ENCODE measurements at places on chromosomes 2 and 18. TPM values are rescaled to one million over a fixed set of nuclear protein-coding genes. Genes with fewer than 3 reads are reported as not detected.

GRCh38 chr18:11268741-11269233 is 119.4 kb upstream of the PIEZO2 start:
- DNase-seq, result no peak

GRCh38 chr18:26637983-26638382 is 89.6 kb upstream of the KCTD1 start:
- DNase-seq, result no peak

ABCB11 gene
- total RNA-seq, result not detected

DNA sequence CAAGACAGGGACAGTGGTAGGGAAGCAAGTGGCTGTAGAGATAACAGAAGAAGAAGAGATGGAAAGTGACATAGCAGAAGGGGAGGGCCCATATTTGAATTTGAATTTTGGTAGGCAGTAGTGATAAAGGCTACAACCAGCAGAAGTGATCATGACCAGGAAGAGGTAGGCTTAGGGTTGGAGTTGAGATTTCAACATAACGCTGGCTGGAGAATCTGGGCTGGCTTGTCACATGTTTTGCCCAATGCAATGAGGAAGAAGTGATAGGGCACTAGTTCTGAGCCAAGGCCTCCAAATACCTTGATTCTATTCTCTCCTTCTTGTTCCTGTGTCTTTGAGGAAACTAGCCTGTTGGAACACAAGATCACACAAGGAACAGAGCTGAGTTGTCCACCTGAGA is 69.4 kb downstream of the SCG2 start:
- no peak for DNase-seq

STON1 gene
- 15.7 TPM for total RNA-seq

DNA sequence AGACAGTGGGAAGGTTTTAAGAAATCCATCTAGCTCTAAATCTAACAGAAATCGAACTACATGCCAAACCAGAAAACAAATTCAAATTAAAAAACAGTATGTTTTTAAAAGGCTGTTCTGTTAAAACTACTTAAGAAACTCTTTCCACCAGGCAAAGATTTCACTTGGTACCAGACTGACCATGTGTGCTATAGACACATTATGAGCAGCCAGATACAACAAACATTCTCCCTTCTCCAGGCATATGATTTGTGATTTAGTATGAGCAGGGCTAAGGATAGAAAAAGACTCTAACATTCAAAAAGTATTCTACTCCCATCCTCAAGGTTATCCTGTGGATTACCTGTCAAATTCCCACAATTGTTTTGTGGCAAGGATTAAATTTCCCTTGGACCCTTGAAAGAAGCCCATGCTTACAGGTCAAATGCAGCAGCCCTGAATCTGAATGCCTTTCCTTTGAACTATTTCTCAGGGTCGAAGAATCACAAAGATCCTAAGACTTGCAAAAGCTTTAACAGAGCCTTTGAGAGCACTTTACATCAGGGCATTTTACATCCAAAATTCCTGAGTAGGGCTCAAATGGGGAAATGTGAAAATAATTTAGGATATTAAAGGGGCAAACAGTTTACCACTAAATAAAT is 42.5 kb upstream of the TTC32 start:
- no peak for DNase-seq

- DNase-seq, result peak; percentile 22
Measured at GRCh38 chr2:20362701-20363435, 12.2 kb upstream of the PUM2 start.
